Ascending aorta (tissue), 2 donors: ENCODE measurements at places on chromosomes 7 and 10.

GRCh38 chr7:131327049-131327625 lies 539 bp upstream of the MKLN1 start:
- DNase-seq, result peak; percentile 19

DNA sequence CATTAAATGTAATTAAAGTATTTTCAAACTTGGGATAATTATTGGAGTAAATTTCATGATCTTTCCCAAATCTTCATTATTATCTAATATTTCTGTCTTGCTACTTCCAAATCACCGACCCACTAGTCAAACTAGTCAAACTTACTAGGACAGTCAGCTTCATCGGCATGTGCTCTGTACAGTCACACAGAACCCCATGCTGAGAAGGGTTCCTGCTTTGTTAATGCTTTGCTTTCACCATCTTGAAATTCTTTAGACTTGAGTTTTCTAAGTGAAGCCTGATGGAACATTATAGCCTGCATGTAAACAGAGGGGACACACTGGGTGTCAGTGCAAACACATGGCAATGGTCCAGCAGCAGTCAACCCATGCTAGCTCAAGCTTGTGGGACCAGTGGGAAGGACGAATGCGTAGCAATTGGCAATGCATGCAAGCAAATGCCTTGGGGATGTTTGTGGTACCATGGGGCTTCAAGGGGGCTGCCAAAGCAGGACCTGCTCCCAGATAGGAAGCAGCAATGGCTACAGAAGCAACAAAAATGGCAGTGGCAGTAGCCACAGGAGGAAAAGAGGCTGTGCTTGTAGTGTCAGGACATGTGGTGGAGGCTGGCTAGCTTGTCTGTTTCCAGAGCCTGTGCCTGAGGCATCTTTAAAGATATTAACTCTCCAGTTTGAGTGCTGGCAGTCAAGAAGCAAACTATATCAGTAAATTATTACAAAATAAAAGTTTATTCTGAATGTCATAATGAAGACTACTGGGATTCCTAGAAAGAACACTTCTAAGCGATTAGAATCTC lies 441.1 kb upstream of the SEMA3D start:
- no peak for DNase-seq

- DNase-seq, result no peak
Observed at GRCh38 chr10:93149761-93150160, 76.1 kb downstream of the CYP26A1 start.

- no peak for DNase-seq
Observed at GRCh38 chr7:103114576-103115008, 34.3 kb downstream of the NAPEPLD start.

DNA sequence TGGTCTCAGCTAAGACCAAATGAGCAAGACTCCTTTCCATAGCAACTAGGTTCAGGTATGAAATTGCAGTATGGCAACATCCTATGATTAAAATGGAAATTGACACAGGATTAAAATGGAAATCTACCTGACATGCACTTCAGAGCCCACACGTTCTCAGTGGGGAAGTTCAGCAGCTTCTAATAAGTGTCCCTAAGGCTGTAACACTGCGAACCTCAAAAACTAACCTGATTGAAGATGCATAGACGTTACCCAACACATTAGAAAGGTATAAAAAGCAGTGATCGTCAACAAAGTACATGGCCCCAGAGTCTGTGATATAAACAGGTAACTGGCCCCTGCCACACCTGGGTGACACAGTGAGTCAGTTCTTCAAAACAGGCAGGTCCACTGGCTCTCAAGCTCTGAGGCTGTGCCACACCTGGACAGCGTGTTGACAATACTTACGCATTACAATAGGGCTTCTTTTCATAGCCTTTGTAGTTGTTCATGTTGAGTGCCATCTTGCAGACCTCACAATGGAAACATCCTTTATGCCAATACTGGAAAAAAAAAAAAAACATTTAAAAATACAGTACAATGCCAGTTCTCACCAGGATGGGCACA lies 274.9 kb upstream of the NEBL start:
- no peak for DNase-seq

DNA sequence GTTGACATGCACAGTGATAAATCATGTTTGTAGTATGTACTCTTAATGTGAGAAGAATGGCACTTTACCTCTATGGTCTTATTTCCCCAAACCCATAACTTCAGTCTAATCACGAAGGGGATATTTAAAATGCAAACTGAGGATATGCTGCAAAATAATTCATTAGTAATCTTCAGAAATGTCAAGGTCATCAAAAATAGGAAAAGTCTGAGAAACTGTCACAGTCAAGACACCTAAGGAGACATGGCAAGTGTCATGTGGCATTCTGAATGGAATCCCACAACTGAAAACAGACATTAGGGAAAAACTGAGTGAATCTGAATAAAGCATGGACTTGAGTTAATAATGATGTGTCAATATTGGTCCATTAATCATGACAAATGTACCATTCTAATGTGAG lies 605.5 kb upstream of the ANKRD30A start:
- no peak for DNase-seq

DNA sequence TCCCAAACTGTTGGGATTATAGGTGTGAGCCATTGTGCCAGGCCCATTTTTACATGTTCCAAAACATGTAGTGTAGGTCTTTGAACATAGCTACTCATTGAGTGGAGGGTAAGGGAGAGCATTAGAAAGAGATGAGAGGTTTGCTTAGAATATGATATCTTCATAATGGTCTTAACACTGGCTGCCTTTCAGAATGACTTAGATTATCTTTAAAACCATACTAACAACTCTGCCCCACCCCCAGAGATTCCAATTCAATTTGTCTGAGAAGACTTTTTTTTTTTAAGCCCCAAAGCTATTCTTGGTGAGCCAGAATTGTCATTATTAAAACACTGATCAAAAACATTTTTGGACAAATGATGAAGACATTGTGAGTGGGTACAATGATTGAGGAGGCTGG lies 168.9 kb downstream of the PHTF2 start:
- no peak for DNase-seq

- DNase-seq, result no peak
Observed at GRCh38 chr7:80773787-80774508, 135.5 kb downstream of the CD36 start.

DNA sequence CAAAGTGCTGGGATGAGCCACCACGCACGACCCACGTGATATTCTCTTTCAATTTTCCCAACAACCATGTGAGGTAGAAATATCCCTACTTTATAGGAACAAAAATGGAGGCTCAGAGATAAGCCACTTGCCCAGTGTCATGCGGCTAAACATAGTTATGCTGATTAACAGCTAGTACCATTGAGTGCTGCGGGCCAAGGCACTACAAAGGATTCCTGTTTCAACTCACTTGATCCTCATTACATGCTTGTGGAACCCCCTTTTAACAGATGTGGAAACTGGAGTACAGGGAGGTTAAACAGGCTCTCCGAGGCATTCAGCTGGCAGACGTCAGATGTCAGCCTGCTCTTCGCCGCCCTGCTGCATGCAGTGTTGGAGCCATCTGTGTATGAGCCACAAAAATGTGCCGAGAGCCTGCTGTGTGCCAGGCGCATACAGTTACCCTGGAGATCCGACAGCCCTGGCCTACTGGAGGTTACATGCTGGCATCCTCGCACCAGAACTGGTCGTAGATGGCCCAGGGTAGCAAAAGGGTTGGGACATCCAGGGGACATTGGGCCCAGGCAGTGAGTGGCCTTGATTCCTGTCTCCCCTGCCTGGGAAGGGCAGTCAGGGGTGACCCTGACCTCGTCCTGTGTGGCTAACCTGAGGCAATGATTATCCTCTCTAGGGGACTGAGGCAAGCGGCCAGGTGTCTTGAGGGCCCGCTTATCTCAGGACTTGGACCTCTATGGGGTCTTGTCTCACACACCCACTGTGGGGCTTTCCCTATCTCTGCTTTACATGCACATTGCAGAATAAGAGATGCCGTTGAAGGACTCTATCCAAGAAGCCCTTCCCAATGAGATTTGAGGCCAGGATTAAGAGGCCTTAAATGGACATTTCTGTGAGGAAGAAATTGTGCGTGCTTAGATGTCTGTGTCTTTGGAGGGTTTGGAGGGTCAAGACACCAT lies 18.5 kb upstream of the SRGN start:
- no peak for DNase-seq

- DNase-seq, result no peak
Observed at GRCh38 chr10:95233377-95234034, 39.5 kb downstream of the ACSM6 start.

- DNase-seq, result no peak
Observed at GRCh38 chr7:44394112-44394447, 68.7 kb upstream of the CAMK2B start.

- DNase-seq, result no peak
Observed at GRCh38 chr7:141696348-141696747, 5.6 kb downstream of the DENND11 start.

- DNase-seq, result no peak
Observed at GRCh38 chr7:45130910-45131309, 19.4 kb upstream of the TBRG4 start.

- DNase-seq, result no peak
Observed at GRCh38 chr7:34187798-34188307, 282.5 kb downstream of the BMPER start.

DNA sequence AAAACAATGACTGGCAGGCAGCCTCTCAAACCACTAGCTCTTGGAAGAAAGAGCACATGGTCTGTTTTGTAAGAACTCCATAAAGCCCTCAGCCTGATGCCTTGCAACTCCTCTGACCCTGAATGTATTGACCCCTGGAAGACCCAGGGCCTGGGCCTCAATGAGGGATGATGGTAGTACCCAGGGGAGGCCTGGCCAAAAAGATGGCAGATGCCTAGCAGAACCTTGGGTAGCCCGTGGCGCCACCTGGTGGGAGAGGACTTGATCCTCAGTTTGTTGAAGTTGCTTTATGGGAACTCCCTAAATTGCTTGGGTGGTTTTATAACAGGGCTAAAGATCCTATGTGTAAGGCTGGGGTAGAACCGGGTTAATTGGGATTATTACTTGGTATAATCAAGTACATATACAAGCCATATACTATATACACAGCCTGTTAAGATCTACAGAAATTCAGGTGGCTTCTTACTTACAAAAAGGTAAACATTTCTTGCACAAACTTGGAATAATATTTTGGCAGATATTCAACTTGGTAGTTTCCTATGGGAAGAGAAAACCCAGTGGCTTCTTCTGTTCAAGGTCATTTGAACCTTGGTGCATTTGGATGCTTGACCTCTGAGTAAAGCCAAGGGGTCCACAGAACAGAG lies 95.8 kb upstream of the CACUL1 start:
- peak; percentile 69 for DNase-seq

DNA sequence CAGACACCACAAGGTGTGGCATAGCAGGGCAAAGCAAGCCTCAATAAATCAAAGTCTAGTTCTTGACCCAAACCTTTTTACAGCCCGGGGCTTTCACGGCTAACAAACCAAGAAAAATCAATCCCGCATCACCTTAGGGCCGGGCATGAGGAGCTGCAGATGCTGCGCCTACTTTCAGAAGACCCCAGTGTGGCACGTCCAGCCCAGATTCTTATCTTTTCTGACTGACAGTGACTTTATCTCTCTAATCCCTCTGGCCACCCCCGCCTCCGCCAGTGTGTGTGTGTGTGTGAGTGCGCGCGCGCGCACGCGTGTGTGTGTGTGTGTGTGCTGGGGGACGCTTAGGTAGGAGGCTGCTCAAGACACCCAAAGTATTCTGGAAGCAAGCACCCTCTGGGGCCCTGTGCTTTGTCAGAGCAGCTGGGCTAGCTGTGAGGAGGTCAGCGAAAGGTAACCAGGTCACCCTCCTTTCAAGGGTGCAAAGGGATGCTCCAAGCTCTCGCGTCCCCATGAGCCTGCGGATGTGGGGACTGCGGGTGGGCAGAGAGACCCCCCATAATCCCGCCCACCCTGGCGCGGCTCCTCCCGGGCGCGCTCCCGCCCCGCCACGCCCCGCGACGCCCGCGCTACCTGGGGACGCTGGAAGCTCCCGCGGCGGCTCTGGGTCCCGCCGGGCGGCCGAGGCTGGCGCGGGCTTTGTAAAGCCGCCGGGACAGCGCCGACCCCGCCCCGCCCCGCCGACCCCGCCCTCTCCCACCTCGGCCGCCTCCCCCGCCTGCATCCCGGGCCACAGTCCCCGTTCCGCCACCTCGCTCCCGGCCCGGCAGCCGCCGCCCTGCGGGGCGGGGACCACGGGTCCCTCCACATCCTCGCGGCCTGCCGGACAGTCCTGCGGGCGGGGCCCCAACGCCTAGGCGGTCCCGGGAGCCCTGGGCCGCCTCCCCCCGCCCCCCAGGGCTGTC lies 57.1 kb upstream of the RHOBTB1 start:
- no peak for DNase-seq

DNA sequence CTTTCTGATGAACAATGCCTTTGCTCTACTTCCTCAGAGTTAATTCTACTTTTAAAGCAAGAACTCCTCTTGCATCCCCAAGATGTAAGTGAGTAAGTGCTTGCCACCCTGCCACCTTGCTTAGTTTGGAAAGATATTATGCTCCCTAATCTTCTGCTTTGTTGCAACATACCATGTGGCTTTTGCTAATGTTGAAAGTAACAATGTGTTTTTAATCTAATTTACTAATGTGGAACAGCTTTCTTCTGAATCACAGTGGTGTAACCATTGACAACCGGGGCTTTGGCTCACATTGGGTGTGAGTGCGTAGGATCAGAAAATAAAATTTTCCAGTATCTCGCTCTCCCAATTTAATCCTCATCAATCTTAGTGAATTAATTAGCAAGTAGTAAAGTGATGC lies 254.1 kb upstream of the PTER start:
- DNase-seq, result no peak

GRCh38 chr7:101164071-101164840 lies 1.1 kb downstream of the VGF start:
- DNase-seq, result no peak

DNA sequence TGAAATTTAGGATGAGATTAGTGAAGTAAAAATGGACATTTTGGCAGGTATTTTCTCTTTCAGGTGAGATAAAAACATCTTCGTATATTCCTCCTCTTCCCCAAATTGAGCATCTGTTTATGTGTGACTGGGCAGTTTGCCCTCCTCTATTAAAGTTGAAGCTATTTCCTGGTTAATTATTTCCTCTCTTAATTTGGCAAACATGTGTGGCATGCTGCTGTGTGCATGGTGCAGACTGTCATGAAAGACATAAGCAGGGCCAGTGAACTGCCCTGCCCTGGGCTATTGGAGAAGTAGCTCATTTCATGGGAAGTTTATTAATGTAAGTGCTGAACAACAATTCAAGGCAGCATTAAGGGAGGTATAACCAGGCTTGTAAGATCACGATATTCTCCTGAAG lies 52.6 kb downstream of the EVX1 start:
- DNase-seq, result no peak

DNA sequence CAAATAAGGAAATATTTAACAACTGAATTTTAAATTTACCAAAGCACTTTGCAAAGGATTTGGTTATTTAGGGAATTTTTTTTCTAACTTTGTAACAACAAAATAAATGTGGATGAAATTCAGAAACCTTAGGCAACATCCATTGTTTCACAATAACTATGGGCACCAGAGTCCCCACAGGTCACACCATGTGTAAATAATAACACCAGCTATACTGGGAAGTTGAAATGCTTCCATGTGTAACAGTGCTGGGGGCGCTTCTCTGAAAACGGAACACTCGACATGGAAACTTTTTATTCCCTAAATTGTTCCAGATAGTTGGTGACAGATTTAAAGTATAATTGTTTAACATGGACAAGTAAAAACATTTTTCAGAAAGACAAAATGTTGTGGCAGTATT lies 818.6 kb downstream of the TNS3 start:
- no peak for DNase-seq

- DNase-seq, result no peak
Observed at GRCh38 chr7:28903730-28904577, 54.2 kb downstream of the TRIL start.
